Activated CD8-positive, alpha-beta memory T cell treated with anti-CD3 and anti-CD28 coated beads for 1 hour (primary cell): ENCODE measurements at places on chromosomes 7 and 10.

- no peak for DNase-seq
Measured at GRCh38 chr7:91140982-91141381, 123.3 kb upstream of the FZD1 start.

DNA sequence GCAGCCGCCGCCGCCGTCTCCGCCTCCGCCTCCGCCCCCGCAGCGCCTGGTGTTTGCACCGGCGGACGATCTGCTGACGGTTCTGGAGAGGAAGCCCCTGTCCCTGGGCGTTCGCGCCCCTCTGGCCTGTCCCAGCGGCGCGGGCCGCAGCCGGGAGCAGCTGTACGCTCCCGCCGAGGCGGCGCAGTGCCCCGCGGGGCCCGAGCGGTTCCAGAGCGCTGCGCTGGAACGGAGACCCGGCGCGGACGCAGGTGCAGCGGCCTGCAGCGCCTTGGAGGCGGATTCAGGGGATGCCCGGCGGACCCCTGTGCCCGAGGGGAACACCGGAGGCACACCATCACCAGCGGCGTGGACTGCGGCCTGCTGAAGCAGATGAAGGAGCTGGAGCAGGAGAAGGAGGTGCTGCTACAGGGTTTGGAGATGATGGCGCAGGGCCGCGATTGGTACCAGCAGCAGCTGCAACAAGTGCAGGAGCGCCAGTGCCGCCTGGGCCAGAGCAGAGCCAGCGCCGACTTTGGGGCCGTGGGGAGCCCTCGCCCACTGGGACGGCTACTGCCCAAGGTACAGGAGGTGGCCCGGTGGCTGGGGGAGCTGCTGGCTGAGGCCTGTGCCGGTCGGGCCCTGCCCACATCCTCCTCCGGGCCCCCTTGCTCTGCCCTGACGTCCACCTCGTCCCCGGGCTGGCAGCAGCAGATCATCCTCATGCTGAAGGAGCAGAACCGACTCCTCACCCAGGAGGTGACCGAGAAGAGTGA, 24.8 kb upstream of the ZNF735 start:
- no peak for DNase-seq

- DNase-seq: no peak
Measured at GRCh38 chr10:93342366-93342765, 139.8 kb downstream of the MYOF start.

DNA sequence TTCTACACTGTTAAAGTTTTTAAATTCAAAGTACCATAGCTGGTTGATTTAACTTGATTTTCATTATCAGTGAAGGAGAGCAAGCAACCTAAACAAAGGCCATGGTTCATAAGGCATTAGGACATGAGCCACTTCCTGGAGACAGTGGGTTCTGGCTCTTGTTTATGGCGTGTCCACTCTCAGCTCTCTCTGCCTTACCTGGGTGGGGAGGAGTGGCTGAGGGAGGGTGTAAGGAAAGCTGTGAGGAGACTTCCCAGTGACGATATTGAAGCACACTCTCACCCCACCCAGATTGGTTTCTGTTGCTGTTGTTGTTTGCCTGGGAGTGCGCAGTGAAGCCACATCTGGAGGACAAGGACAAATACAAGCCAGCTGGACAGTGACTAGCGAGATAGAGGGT, 365.3 kb upstream of the FZD8 start:
- DNase-seq: no peak

- no peak for DNase-seq
Measured at GRCh38 chr7:74462707-74463100, 9.0 kb downstream of the GTF2IRD1 start.

- DNase-seq: no peak
Measured at GRCh38 chr7:129816742-129817141, 136.0 kb downstream of the UBE2H start.

DNA sequence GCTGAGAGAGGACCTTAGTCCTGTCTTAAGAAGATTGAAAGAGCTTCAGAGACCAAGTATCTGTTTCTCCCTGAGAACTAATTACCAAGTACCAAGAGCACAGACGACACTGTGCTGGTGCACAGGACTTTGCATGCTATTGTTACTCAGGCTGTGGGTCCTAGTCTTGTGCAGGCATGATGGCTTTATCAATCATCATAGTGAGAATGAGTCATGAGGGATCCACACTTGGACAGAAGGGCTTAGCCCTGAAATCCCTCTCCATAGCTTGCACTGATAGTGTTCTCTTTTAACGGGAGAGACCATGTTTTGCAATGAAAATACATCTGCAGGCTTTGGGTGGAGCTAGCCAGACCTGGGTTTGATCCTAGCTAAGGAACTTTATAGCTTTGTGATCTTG, 93.3 kb downstream of the SORCS3 start:
- DNase-seq: no peak

DNA sequence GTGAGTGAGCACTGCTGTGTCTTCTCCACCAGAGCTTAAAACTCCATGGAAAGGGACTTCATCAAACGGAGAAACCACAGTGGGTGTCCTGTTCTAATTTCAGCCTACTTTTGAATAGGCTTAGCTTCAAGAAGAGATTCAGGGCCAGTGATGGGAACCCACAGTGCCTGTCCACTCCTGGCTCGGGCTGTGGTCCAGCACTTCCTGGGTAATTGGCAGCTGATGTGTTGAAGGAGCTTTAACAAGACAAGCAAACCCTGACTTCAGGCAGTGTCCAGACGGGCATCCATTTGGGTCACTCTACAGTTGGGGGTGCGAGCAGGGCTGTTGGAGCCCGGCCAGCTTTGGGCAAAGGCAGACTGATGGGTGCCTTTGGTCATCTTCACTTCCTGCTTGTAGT, 14.5 kb downstream of the VWC2 start:
- no peak for DNase-seq

DNA sequence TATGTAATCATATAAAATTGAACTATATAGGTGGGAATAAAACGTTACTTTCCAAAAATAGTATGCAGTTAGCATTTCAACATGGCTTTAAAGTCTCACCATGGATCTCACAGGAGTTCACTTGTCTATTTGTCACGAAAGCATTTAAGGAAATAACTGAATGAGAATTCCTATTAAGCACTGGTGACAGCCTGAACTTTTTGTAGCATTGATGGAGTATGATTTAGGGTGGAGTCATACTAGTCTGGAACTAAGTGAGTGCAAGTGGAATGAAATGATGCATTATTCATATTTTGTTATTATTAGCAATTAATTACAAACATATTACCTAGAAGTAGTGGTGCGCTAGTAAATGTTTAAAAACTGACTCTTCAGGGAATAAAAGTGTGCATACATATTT, 26.0 kb upstream of the HIBADH start:
- no peak for DNase-seq

DNA sequence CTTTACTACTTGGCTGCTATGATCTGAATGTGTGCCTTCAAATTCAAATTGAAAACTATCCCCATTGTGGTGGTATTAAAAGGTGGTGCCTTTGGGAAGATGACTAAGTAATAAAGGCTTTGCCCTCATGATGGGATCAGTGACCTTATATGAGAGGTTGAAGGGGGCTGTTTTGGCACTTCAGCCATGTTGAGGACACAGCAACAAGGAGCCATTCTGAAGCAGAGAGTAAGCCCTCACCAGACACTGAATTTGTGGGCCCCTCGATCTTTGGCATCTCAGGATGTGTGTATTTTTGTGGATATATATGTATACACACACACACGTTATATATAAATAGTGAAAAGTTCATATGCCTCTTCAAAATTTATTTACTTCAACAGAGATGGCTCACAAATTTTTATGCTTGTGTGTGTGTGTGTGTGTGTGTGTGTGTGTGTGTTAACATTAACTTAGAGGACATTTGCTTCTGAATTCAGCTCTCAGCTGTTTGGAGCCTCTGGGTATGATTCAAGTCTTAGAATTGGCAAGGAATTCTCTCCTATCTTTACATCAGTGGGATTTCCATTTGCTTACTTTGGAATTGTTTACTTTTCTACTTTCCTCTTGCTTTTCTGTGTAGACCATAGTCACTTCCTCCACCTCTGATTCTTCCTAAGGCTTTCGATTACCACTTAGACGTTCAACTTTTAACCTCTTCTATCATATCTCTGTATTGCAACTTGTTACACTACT, 66.6 kb downstream of the MAGI2 start:
- no peak for DNase-seq

GRCh38 chr7:20786779-20787659, at the start of gene SP8:
TSS of gene SP8 (minus strand) at chr7:20786886. CDS start at chr7:20786798, 88 bp downstream.
- DNase-seq: no peak

GRCh38 chr7:5404421-5404826, 19.2 kb downstream of the TNRC18 start:
- DNase-seq: no peak

GRCh38 chr7:91446819-91447218, 182.6 kb downstream of the FZD1 start:
- no peak for DNase-seq

DNA sequence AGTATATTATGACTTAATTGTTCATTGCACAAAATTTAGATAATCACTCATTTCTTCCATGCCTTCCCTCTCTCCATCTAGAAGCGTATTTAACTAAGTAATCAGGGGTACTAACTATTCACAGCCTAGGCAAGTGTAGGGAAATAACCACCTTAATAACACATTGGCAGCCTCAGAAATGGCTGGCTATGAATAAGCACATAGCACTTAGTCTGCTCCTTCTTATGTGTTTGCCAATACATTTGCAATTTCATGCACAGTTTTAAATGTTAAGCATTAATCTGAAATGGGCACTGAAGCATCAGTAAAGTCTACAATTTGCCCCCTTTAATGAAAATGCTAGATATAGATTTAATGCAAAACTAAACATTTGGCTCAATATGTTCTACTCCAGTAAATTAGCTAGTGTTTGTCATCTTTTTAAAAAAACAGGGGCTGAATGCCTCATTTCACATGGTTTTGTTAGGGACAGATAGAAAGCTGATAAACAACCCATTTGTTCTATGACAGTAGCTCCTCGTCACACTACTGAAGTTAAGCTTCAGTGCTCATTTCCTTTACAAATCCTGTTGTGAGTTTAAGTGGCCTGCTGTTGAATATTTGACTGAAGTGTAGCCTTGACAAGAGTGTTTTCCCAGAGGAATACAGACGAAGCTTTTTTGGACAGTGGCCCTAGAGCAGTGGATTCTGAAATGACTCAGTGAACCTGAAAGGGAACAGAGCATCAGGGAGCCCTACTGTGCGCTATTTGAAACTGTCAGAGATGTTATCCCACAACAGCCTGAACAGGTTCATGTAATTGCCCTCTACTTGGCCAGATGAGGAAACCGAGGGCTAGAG, 30.5 kb downstream of the HHEX start:
- DNase-seq: no peak

DNA sequence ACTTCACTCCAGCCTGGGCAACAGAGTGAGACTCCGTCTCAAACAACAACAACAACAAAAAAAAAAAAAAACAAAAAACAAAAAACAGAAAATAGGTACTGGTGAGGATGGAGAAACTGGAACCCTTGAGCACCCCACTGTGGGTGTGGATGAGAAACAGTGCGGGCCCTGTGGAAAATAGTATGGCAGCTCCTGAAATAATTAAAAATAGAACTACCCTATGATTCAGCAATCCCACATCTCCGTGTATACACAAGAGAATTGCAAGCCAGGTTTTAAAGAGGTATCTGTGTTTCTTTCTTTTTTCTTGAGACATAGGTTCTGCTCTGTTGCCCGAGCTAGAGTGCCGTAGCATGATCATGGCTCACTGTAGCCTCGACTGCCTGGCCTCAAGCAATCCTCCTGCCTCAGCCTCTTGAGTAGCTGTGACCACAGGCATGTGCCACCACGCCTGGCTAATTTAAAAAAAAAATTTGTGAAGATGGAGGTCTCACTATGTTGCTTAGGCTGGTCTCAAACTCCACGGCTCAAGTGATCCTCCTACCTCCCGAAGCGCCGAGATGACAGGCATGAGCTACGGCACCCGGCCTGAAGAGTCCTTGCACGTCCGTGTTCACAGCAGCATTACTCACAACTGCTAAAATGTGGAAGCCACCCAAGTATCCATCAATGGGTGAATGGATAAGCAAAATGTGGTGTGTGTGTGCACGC, 39.5 kb downstream of the EBF3 start:
- no peak for DNase-seq

DNA sequence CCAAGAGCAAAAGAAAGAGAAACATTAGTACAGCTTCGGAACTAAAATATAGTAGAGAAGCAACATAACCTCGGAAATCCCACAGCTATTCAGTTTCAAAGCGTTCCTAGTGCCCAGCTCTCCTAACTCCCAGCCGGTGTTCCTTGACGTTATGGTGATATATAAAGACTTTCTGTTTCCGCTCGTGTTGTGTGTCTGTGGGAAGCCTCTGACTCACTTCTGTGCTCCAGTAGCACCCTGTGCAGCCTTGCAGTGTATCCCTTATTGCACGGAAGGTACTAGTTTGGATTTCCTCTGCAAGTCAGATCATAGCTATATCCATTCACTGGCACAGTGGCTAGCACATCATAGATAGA, 535 bp downstream of the ASAH2B start:
- no peak for DNase-seq

DNA sequence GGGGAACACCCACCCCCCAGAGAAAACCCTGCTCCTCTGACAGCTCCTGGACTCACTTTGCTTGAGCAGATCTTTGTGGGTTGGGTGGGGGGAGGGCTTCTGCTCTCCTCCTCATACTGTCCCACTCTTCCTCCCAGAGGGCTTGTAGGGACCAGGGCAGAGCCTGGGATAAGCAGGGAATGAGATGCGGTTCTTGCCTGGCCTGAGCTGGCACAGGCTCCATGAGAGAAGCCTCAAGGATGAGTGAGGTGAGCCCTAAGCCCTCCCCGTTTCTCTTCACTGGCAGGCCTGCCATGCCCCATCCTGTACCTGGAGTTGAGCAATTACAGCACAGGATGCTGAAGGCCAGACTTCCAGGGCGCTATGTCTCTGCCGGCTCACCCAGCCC, 134.7 kb downstream of the ADAM12 start:
- DNase-seq: no peak

DNA sequence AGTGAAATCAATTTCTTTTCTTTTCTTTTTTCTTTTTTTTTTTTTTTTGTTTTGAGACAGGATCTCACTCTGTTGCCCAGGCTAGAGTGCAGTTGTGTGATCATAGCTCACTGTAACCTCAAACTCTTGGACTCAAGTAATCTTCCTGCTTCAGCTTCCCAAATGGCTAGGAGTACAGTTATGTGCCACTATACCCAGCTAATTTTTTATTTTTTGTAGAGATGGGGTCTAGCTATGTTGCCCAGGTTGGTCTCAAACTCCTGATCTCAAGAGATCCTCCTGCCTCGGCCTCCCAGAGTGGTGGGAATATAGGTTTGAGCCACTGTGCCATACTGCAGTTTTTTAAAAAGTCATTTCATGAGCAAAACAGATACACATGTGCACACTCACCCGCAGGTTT, 79.8 kb downstream of the ANK3 start:
- DNase-seq: no peak

DNA sequence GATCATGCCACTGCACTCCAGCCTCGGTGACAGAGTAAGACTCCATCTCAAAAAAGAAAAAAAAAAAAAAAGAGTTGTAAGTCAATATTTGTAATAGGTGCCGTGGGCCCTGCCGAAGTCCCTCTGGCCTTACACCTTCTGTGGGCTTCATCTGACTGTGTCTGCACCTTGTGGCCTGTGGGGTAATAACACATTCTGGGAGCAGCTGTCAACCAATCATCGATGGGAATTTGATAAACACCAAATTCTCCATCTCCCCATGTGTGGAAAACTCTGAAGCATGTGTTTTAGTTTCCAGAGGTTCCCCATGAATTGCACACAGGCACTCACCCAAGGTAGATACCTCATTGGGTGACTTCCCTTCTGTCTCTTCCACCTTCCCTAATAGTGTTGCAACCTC, 10.8 kb downstream of the ZNF394 start:
- DNase-seq: no peak

GRCh38 chr10:58976254-58976653, 200.2 kb upstream of the PHYHIPL start:
- DNase-seq: no peak

- DNase-seq: no peak
Measured at GRCh38 chr7:44381494-44382220, 56.3 kb upstream of the CAMK2B start.
